ENCODE measurements at places on chromosomes 5 and 9. TPM values are rescaled to one million over a fixed set of nuclear protein-coding genes. Genes with fewer than 3 reads are reported as not detected.

The SLC36A2 gene
- total RNA-seq, result not detected

The HACD4 gene
- total RNA-seq, result 6.5 TPM

The C9orf152 gene
- total RNA-seq, result not detected

The NR5A1 gene
- not detected for total RNA-seq

- peaks cover 4% of the 10 kb centered on the region for H3K27me3 ChIP-seq
- H3K4me1 ChIP-seq, result no peaks in the 10 kb centered on the region
- H3K36me3 ChIP-seq, result no peaks in the 10 kb centered on the region
- H3K27ac ChIP-seq, result no peak overlapping the region
- no peak for DNase-seq
Measured at GRCh38 chr9:14710804-14711203, 11.7 kb downstream of the CER1 start.

DNA sequence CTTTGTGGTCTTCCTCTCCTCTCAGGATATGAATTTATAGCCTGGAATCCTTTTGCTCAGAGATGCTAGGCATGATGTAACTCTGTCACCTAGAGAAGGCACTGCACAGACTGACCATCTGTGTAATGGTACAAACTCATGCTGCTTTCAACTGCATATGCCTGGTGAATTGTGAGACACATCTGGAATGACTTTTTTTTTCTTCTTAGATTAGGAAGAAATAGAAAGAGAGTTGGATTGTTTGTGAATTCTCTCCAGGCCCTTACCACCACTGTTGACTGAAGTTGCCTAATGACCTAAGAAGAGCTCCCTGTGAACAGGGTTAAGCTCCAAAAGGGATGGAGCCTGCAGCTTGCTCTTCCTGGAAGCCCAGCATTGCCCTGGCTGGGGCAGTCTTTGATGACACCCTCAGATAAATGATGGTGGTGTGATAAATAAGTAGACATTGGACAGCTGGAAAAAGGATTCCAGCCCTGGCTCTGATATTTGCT lies 47.8 kb upstream of the TRIM32 start:
- no peak overlapping the region for H3K4me3 ChIP-seq
- no peaks in the 10 kb centered on the region for H3K27me3 ChIP-seq
- DNase-seq, result no peak
- no peak overlapping the region for H3K27ac ChIP-seq

DNA sequence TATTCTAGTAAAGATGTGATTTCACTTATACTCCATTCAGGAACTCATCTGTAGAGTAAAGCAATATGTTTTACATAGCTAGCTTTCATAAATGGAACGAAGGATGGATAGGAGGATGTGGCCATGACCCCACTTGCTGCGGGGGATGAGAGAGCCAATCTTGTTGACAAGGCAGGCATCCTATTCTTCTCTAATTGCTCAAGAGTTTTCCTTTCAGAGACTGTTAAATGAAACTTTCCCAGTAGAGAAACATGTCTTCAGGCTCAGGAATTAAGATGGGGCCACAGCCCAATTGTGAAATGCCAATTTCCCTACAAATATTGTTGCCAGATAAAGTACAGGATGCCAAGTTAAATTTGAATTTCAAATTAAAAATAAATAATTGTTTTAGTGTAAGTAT lies 196.2 kb upstream of the TUT7 start:
- H3K36me3 ChIP-seq, result no peaks in the 10 kb centered on the region
- no peaks in the 10 kb centered on the region for H3K4me1 ChIP-seq
- H3K4me3 ChIP-seq, result no peak overlapping the region
- no peaks in the 10 kb centered on the region for H3K27me3 ChIP-seq

DNA sequence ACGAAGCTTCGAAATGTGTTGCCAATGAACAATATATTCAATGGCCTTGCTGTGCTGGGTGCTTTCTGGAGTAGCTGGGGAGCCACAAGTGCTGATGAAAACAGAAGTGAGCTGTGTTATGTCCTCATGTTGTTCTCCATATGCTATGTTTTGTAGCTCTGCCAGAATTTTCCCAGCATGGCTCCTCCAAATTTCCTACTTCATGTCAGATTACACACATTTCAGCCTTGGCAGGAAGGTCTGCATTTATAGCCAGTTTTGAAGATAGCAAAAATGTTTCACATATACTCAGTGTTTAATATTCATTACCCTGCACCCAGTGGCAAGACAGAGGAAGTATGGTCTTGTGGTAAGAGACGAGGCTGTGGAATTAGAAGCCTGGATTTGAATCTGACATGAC lies 22.6 kb upstream of the NMUR2 start:
- H3K27me3 ChIP-seq, result no peaks in the 10 kb centered on the region
- no peak overlapping the region for H3K27ac ChIP-seq
- no peak for DNase-seq
- H3K4me1 ChIP-seq, result no peaks in the 10 kb centered on the region
- no peaks in the 10 kb centered on the region for H3K36me3 ChIP-seq

DNA sequence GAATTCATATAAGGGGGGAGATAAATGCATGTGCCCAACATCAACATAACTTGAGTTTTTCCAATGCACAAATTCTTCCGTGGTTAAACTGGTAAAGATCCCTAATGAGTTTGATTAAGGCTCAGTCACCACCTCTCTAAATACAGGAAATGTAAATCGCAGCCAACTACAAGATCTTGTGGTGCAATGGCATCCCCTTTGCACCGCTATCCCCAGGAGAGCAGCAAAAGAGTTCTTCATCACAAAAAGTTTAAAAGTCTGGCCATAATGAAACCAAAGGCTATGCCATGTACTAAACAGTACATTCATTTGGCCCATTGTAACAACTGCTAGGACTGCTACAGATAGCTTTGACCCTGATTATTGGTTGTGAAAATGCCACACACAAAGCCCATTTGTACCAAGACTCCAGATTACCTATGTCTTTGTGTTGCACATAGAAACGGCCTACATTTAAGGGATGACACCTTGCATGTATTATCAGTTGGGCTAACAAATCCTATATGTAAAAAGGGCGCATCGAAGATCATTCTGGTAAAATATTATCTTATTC lies 44.5 kb downstream of the ZNF608 start:
- no peaks in the 10 kb centered on the region for H3K27me3 ChIP-seq
- H3K4me3 ChIP-seq, result no peak overlapping the region
- no peak for DNase-seq
- no peaks in the 10 kb centered on the region for H3K4me1 ChIP-seq
- no peak overlapping the region for H3K27ac ChIP-seq

GRCh38 chr9:124665391-124666058 lies 105.6 kb downstream of the NR6A1 start:
- H3K4me1 ChIP-seq, result peaks cover 2% of the 10 kb centered on the region
- no peak overlapping the region for H3K27ac ChIP-seq
- H3K4me3 ChIP-seq, result no peak overlapping the region
- no peaks in the 10 kb centered on the region for H3K36me3 ChIP-seq

GRCh38 chr5:68354315-68354714 lies 138.8 kb downstream of the PIK3R1 start:
- no peaks in the 10 kb centered on the region for H3K36me3 ChIP-seq
- H3K4me3 ChIP-seq, result no peak overlapping the region
- no peak overlapping the region for H3K27ac ChIP-seq
- no peak for DNase-seq
- H3K27me3 ChIP-seq, result no peaks in the 10 kb centered on the region

DNA sequence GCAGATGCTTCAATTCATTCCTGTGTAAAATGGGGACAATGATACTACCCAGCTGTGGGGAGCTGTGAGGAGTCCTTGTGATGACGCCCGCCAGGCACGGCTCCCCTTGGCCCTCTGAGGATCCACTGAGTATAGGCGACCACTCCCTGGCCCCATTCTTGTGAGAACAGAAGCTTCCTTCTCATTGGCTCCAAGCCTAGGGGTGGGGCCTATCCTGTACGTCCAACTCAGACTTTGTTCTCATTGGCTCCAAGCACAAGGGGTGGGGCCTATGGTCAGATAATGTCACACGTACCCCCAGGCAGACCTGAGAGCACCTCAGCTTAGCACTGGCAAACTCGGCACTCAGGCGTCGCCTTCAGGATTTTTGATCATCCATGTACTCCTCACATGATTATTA lies 232.9 kb upstream of the MVB12B start:
- no peak for DNase-seq
- H3K4me3 ChIP-seq, result no peak overlapping the region
- H3K27me3 ChIP-seq, result peaks cover 2% of the 10 kb centered on the region
- H3K27ac ChIP-seq, result no peak overlapping the region

GRCh38 chr9:85859765-85860164 lies 81.2 kb upstream of the NAA35 start:
- H3K27me3 ChIP-seq, result no peaks in the 10 kb centered on the region
- no peaks in the 10 kb centered on the region for H3K36me3 ChIP-seq
- no peak overlapping the region for H3K4me3 ChIP-seq
- DNase-seq, result no peak

DNA sequence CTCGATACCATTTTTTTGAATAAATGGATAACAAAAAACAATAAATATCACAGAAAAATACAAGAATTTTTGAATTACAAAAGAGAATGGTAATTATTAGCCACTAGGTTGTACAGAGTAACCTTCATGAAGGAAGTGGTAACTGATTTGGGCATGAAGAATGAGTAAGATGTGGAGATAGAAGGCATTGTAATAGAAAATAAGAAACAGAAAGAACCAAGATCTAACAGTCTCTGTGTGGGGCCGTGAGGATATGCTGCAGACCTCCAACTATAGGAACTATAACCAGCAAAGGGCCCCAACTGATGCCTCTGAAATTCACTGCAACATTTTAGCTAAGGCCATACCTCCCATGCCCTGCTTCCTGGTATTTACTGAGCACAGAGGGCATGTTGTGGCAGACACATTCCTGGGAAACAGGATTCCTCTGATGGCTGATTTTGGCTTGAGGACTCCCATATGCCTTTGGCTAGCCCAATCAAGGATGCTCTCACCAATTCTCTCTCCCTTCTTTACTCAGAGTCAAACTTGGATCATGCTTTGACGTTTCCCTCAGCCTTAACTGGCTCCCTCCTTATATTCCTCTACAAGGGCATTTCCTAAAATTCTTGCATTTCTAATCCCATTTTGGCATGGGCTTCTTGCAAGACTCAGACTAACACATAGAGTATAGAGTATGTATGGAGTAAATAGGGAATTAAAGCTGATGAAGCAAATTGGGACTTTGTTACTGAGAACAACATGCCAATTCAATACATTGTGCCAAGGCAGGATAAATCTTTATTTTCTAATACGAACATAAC lies 208.9 kb downstream of the PDE4D start:
- H3K27me3 ChIP-seq, result no peaks in the 10 kb centered on the region
- H3K36me3 ChIP-seq, result no peaks in the 10 kb centered on the region
- H3K4me1 ChIP-seq, result no peaks in the 10 kb centered on the region
- no peak overlapping the region for H3K4me3 ChIP-seq

- peaks cover 6% of the 10 kb centered on the region for H3K36me3 ChIP-seq
- H3K27me3 ChIP-seq, result no peaks in the 10 kb centered on the region
- DNase-seq, result no peak
- H3K27ac ChIP-seq, result no peak overlapping the region
Measured at GRCh38 chr5:72256536-72256935, 63.5 kb downstream of the MRPS27 start.

Measured in CD4-positive, alpha-beta T cell (primary cell).